NCI-H774 (cell line): ENCODE measurements at places on chromosomes 3 and 15.

DNA sequence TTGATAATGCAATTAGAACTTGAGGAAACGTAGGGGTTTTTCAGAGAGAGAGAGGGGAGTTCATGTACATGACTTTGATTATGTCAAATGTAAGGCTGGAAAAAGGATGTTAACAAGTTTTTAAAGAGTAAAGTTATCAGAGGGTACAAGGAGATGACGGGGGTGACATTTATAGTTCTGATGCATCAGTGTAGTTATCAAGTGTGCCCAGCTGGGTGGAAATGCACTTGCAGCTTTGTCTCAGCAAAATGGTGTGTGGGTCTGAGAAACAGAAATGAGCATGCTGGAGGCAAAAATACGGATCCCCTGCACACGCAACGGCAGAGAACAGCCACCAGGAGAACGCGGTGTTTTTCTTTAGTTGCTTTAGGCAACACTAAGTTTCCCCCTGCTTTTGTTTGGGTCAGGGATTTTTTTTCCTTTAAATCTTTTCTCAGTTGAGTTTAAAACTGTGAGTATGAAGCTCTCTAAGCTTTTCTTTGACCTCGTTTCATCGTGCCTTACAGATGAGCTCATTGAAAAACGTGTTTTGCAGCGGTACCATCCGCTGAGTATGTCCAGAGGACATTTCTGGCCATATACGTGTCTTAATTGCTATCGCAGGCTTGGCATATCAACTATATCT, 205.4 kb downstream of the PDZRN3 start:
- no peak for DNase-seq

- DNase-seq = peak; percentile 41
These were observed 79.6 kb downstream of the CDIN1 start for GRCh38 chr15:36658898-36659639.

- no peak for DNase-seq
These were observed 36.6 kb downstream of the CCK start for GRCh38 chr3:42229266-42229941.

- DNase-seq = no peak
These were observed 87.0 kb upstream of the LRTM1 start for GRCh38 chr3:55014906-55015305.
